ENCODE measurements at places on chromosomes 16 and 17.

- no peak for DNase-seq
Observed at GRCh38 chr16:84511831-84512230, 7.4 kb upstream of the MEAK7 start.

- DNase-seq: no peak
Observed at GRCh38 chr17:67265436-67266019, 20.5 kb upstream of the HELZ start.

GRCh38 chr16:29921034-29921385 is 5.0 kb downstream of the KCTD13 start:
- no peak for DNase-seq

DNA sequence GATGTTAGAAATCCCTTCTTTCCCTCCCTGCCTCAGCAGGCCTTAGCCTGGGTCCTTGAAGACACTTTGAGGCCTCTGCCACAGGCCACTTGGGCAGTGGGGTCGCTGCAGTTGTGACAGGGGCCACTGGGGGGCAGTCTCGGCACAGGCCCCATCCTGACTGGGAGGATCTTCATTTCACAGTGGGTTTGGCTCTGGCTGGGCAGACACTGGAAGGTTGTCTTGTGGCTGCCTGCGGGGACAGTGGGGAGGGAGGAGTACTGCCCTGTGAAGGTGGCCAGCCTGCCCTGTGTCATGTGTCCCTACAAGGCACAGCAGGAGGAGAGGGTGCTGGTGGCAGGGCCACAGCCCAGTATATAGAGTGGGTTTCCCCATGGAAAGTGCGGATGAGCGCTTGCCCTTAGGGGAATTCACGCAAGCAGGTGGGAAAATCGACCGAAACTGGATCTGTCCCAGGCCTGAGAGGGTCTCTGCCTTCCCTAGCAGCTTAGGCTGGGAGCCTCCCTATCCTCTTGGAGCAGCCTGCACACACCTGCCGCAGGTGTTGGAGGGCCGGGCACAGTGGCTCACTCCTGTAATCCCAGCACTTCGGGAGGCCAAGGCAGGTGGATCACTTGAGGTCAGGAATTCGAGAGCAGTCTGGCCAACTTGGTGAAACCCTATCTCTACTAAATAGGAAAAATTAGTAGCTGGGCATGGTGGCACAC is 28.8 kb downstream of the GINS2 start:
- peak; percentile 41 for DNase-seq

DNA sequence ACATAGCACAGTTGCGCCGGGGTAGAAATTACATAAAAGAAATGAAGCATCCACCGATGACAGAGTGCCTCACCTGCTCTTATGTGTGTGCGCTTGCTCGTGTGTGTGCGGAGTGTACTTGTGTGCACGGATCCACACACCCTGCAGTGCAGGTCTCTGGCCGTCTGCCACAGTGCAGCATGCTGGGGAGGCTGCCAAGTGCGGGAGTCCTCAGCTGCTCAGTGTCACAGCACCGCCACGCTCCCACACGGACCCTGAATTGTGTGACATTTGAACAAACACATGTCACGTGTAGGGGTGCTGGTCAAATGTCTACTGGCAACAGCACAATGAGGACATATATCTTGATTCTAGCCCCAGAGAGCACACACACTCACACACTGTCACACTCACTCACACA is 243.0 kb upstream of the MYOCD start:
- no peak for DNase-seq

DNA sequence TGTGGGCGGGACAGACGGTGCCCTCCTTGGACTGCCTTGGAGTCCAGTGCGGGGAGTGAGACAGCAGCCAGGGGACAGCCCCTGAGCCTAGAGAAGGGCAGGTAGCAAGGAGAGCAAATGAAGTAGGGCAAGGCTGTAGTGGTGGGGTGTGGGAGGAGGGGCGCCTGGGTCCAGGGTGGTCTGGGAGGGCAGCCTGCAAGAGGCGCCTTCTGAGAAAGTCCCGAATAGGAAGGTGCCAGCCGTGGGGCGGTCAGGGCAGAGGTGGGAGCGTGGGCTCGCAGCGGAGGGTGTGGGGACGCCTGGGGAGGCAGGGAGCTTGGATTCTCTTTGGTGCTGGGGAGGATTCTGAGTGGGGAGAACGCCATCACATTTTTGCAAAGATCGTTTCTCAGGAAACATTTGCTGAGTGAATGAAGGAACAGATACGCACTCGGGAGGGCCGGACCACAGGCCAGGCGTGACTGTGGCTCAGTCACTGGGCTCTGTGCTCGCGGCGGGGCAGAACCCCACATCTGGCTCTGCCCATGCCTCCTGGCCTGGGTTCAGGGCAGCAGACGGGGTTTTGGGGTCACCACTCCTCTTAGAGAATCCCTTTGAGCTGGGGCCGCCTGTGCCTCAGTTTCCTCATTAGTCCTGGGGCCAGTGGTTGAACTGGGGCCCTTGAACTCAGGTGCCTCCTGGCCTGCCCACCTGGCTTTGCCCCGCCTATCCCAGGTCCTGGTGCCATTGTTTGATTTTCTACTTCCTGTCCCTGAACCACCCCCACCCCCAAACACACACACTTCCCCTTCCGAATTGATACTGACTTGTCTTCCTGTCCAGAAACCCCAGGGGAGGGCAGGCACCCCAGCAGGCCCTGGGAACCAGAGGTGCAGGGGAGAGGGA is 4.2 kb downstream of the SNN start:
- no peak for DNase-seq

GRCh38 chr16:75065149-75065505 is 51.5 kb downstream of the LDHD start:
- DNase-seq: no peak

GRCh38 chr16:86872833-86873232 is 294.5 kb downstream of the FOXL1 start:
- DNase-seq: no peak

GRCh38 chr17:52181782-52182181 is 23.3 kb upstream of the CA10 start:
- no peak for DNase-seq

- DNase-seq: no peak
Observed at GRCh38 chr16:16175296-16175695, 48.0 kb downstream of the ABCC6 start.

GRCh38 chr17:31915456-31916100 is 14.1 kb upstream of the UTP6 start:
- DNase-seq: no peak

- DNase-seq: no peak
Observed at GRCh38 chr17:65743308-65743655, 181.8 kb upstream of the AXIN2 start.

- DNase-seq: no peak
Observed at GRCh38 chr17:39599004-39599664, 8.6 kb downstream of the NEUROD2 start.

- peak; percentile 23 for DNase-seq
Observed at GRCh38 chr17:8041249-8041928, 2.5 kb downstream of the ALOX15B start.

Data from stimulated activated CD4-positive, alpha-beta T cell treated with anti-CD3 and anti-CD28 coated beads, Interleukin-15, amount 100 ng/mL, for 48 hours (primary cell).